ENCODE measurements at places on chromosomes 11 and 22.

DNA sequence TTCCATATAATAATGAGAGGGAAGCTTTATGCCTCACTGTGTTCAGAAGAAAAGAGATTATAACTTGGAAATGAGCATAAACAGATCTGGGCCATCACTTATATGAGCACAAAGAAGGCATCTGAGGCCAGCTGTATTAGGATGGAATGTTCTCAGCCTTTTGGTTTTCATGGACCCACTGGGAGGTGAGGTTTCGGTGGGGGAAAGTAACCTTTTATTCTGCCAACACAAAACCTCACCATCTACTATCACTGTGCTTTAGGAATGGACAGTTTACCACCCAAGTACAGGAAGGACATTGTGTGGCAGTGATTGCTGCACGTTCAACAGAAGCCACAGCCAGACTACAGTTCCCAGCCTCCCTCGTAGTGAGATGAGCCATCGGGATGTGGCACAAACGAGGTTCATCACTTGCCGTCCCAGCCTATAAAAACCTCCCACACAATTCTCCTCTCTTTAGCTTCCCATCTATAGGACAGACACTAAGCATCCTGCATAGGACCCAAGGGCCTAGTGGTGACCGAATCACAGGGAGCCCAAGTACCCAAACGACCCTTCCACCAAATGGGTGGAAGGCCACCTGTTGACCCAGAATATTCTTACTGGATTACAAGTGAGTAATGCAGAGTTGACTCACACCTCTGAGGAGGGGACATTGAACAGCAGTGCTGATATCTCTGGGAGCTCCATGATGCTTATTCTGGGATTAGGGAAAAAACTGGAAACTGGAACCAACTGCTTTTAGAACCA lies 121.5 kb upstream of the RAG2 start:
- DNase-seq = no peak

- DNase-seq = no peak
These were observed 34.3 kb upstream of the TSPAN18 start for GRCh38 chr11:44692460-44692859.

DNA sequence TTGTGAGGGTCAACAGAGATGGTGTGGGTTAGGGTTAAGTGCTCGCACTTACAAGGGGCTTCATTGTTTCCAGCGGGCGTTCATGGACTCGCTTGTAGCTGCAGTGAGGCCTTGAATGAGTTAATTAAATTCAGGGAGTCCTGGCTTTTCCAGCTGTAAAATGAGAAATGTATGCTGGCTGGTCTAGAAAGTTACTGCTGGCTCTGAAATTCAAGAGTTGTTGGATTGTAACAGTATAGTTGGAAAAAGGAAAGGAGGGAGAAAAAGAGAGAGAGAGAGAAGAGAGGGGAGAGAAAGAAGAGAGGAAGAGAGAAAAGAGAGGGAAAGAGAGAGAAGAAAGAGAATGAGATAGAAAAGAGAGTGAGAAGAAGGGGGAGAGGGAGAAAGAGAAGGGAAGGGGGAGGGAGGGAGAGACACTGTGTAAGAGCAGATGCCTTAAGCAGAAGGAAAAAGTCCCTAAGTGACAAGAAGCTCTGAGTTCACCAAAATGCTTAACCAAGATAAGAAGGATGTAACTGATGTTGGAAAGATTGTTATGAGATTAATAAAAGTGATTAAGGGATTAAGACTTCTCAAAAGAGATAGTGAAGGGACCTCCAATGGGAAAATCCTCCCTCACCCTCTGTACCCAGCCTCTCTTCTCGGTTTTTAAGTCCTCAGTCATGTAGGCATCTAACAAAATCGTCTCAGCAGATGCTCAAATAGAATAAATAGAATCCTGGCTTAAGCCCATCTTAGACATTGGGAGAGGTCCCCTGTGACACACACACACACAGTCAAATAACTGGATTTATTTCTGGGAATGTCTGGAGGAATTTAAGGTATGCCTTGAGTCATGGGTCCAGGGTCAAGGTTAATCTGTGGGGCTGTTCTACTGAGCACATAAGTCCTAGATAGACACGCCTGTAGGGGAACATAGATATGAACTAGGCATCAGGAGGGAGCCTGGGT lies 477.9 kb downstream of the MIAT start:
- DNase-seq = no peak

DNA sequence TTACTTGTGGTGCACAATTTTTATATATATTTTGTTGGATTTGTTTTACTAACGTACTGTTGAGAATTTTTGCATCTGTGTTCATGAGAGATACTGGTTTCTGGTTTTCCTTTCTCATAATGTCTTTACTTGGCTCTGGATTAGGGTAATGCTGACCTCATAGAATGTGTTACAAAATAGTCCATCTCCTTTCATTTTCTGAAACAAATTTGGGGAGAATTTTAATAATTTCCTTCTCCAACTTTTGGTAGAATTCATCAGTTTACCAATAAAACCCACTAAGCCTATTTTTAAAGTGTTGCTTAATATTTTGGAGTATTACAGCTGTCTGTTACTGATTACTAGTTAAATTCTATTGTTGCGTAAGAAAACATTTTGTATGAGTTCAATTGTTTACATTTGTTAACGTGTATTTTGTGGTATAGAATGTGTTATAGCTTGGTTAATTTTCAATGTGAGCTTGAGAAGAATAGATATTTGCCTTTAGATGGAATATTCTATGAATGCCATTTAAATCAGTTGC lies 11.5 kb downstream of the TRIM22 start:
- no peak for DNase-seq

GRCh38 chr11:11501546-11502262 lies 120.1 kb downstream of the GALNT18 start:
- DNase-seq = no peak

GRCh38 chr11:118749429-118749828 lies 41.5 kb downstream of the DDX6 start:
- no peak for DNase-seq

DNA sequence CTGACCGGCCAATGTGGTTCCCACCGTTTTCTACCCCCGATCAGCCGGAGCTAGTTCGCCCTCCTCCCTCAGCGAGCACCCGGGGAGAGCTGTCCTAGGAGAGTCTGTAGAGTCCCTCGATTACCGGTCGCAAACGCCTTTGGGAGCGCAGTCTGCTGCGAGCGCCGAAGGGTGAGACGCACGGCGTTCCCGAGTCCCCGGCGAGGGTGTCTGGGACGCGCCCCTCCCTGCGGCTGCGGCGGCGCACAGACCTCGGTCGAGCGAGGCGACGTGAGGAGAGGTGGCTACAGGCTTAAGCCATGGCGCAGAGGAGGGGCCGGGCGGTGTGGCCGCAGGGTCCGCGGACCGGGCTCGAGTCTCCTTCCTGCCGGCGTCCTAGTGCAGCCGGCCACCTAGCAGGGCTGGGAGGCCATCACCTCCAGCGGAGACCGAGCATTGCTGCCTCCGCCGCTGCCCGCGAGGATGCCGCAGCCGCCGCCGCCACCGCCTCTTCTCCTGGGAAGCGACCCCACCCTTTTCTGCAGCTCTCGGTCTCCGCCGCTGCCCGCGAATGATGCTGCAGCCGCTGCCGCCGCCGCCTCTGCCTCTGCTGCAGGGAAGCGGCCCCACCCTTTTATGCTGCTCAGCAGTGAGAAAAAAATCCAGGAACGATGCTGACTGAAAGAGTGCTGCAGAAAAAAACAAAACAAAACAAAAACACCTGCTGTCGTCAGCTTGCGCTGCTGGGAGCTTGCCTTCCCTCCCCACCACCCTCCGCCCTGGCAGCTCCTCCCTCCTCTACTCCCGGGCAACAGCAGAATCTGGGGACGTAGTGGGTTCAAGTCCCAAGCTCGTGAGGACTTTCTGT lies at the start of gene MAP6:
MAP6 (minus strand) TSS at position 588 of the 847 bp plus-strand sequence. CDS start 669 bp downstream, outside the sequence.
- DNase-seq = peak; percentile 85

GRCh38 chr11:68212421-68213134 lies 518 bp downstream of the KMT5B start:
- peak; percentile 94 for DNase-seq

DNA sequence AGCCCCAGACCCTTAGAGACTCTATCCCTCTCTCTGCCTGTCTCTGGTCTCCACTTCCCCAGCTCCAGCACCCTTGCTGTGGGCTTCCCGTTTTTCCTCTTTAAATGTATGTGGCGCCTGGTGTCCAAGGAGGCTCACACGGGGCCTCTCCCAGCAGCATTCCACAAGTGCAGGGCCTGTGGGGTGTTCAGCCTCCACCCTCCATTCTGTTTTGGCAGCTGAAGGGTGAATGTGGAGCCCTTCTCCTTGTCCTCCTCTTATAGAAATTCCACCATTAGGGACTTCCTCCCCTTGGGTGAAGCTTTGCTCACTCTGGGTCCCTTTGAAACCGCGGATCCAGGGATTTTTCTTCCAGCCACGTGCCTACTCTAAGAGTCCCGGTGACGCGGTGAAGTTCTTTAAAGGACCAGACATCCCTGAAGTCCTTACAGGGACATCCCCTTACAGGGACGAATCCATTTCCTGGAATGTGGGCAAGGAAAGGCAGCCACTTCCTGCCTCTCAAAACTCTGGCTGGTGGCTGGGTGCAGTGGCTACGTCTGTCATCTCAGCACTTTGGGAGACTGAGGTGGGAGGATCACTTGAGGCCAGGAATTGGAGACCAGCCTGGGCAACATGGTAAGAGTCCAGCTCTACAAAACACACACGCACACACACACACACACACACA lies 1.6 kb upstream of the TSPAN18 start:
- no peak for DNase-seq

DNA sequence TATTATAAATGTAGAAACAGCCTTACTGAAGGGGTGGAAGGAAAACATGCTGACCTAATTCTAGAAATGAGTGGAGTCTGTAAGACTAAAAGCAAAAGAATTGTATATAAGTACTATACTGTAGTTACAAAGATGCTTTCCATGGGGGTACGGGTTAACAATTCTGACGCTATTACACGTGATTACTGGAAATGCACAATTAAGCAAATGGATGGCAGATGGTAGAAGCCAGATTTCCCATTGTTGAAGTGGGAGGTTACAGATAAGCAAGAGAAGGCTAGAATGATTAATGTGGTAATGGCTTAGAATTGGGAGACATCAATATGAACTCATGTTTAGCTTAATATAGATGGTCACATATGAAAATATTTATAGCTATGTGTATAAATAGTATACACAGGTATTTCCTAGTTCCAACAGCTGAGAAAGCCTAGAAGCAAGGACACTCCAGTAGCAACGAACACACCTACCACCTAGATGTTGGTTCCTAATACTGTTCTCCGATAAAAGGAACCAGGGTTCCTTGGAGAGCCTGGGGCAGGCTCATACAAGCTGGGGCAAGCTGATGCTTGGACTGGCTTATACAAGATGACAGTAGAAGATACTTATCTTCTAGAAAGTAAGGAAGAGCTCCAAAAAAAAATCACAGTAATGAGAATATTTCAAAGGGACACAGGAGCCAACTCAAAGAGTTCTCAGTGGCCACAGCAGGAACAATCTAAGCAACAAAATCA lies 13.5 kb downstream of the SMC1B start:
- no peak for DNase-seq

DNA sequence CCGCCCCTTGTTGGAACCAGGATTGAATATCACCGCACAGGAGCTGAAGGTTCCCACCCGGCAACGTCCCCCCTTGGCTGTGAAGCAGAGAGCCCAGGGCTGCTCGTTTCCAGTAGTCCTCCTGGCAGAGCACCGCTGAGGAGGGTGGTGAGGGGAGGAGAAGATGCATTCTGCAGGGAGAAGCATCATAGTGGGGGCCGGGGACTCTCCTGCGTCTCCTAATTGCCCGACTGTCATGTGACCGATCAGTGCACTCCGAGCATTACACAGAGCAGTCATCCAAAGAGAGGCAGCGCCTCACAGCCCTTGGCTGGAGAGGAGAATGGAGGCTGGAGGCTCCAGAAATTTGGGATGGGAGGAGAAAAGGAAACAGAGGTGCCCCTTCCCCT lies 85.0 kb upstream of the SEPTIN5 start:
- DNase-seq = no peak

DNA sequence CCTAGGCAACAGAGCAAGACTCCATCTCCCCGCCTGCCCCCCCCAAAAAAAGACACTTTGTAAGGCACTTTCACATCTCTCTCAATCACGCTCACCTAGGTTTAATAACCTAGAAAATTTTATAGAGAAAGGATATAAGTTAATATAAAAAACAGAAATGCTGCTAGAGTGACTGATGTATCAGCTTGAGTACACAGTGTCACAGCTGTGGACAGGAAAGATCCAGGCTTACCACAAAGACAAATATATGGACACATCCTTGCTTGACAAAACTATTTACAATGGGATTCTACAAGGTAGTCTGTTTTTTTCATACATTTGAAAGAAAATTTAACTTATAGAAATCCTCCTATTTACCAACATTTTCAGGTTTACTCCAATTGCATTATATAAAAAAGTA lies 96.7 kb downstream of the ABTB2 start:
- DNase-seq = no peak

DNA sequence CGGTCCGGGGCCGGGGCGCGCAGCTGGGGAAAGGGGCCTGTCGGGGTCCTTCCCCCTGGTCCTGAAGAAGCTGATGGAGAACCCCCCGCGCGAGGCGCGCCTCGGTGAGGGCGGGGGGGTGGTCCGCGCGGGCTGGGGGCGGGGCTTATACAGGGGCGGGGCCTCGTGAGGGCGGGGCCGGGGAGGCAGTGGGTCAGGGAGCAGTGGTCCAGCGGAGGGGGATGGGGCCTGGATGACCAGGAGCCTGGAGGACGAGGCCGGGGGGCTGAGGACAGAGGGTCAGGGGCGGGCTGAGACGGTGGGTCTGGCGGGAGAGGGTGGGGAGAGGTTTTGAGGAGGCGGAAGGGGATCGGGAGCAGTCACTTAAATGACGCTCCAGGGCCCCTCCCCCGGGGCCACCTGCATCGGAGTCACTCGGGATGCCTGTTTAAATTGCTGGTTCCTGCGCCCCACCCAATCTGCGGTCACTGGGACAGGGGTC lies 396 bp downstream of the TEF start:
- peak; percentile 90 for DNase-seq

DNA sequence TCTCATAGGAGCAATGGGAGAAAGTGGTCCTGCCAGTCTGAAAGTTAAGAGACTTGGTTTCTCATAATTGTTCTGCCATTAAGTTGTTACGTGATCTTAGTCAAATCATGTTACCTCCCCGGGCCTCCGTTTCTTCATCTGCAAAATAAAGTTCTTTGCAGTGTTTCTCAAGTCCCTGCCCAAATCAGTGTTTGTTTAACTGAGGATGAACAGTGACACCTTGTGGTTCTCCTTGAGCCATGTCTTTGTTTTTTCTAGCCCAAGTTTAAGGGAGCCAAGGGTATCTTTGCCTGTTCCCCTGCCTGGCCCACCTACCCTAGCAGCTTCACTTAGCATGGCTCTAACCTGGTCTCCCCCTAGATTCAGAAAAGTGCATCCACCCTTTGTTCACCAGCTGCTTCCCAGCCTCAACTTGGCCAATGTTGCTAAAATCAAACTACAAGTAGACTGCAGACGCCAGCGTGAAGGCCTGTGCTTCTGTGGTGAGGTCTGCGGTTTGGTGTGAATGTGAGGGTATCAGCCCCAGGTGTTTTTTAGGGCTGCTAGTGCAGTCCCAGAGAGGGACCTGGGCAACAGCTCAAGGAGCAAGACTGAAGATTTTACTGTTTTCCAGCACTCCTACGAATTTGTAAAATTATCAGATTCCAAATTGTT lies 35.5 kb downstream of the FZD4 start:
- peak; percentile 75 for DNase-seq

- DNase-seq = no peak
These were observed 19.4 kb downstream of the SNU13 start for GRCh38 chr22:41668971-41669911.
